ENCODE measurements at places on chromosomes 2 and 18.

DNA sequence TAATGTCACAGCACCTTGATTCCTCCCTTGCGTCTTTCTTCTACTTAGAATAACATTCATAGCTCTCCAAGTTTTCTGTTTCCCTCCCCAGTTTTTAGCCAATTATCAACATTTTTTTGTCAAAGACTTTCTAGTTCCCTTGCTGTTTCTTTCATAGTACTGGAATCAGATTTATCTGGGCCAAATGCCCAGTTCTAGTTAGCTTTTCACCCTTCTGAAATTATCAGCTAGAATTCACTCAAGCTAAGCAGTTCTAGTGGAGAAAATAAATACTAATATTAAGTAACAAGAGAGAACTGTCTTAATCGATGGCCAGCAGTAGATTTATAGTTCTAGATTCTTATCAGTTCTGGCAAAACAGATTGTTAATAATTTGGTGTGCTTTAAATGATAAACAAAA lies 36.2 kb downstream of the EFEMP1 start:
- DNase-seq = no peak

- DNase-seq = no peak
These were observed 663 bp downstream of the TRIM54 start for GRCh38 chr2:27282892-27283291.

DNA sequence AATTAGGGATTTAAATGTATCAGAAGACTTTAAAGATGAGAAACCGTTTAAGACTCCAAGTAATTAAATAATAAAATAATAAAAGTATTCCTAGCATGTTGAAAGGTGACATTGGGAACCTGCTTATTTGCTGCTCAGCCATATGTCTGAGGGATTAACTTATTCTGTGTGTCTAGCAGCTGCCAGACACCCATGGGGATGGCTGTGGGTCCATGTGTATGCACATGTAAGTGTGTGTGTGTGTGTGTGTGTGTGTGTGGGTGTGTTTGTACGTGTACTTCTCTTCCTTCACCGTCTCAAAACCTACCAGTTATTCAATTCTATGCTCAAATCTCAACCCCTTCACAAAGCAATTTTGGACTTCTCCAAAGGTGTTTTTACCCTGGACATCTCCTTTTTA lies 124.5 kb downstream of the SETBP1 start:
- DNase-seq = no peak

DNA sequence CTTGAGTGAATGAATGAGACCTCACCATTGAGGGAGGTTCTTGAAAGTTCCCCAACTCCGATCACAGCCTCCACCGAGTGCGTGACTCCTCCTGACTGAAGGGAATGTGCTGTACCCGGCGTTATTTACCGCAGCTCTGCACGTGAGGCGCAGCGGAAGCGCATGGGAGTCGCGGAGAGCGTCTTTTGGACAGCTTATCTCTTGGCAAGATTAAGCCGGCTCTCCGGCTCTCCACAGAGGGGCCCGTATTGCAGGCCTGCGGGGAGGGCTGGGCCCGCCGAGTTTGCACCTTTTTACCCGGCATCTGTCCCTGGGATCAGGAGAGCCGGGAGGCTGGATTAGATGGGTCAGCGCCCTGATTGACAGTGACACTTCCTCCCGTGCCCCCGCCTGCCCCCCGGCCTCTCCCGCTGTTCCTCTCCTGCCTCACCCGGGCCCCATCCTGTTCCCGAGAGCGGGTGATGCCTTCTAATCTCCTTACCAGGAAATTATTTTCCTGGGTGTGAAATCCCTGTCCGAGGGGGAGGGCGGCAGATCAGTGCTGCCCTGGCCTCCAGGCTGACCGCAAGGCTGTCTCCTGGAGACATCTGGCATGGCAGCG lies 176.3 kb downstream of the INHBB start:
- no peak for DNase-seq

DNA sequence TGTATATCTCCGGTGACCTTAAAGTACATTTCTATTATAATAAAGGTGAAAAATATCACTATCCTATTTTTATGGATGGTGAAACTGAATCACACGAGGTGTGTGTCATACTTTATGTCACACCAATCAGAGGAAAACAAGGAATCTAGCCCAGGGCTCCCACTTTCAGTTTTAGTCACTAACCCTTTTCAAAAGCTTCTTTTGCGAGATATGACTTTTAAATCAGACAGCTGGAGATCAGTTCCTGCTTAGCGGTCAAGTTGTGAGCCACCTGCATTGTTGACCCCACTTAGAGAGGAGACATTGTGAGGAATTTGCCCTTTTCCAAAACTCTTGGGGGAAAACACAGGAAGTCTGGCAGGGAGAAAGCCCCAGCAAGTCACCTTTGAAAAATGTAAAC lies 70.5 kb downstream of the CPS1 start:
- DNase-seq = no peak

- no peak for DNase-seq
These were observed 5.5 kb downstream of the FZD5 start for GRCh38 chr2:207764096-207764630.

DNA sequence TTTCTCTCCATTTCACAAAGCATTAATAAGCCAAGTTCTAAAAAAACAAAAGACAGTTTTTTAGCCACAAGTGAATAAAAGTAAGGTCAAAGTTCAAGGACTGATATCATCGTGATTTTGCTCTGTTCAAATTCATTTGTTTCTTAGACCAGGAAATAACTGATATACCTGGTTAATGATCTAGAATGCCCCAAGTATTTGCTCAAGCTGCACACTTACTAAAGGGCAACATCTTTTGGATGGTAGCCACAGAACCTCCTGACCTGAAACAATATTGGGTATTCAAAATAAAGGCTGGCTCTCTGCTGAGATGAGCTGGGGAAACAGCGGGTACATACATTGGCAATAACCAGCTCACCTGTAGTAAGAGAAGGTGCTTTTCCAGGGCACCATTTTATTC lies 314.7 kb upstream of the LYPD1 start:
- DNase-seq = no peak

DNA sequence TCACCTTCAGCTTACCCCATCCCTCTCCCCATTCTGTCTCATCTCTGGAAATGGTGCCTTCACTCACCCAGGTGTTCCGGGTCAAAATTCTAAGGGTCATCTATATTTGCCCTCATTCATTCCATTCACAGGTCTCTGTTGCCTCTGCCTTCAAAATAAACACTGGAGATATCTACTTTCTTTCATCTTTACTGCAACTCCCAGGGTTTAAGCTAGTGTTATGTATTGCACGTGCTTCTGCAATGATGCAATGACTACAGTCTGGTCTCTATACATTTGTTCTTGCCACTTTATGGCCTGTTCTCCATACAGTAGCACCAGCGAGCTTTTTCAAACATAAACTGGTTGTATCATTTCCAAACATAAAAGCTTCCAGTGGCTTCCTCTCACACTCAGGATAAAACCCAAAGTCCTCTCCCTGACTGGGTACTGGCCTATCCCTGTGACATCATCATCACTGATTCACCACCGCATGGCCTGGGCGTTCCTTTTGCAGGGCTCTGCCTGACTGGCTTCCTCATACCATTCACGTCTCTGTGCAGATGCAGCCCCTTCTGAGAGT lies 14.3 kb downstream of the DSG2 start:
- DNase-seq = no peak

GRCh38 chr18:67508146-67508545 lies 8.4 kb downstream of the DSEL start:
- no peak for DNase-seq

DNA sequence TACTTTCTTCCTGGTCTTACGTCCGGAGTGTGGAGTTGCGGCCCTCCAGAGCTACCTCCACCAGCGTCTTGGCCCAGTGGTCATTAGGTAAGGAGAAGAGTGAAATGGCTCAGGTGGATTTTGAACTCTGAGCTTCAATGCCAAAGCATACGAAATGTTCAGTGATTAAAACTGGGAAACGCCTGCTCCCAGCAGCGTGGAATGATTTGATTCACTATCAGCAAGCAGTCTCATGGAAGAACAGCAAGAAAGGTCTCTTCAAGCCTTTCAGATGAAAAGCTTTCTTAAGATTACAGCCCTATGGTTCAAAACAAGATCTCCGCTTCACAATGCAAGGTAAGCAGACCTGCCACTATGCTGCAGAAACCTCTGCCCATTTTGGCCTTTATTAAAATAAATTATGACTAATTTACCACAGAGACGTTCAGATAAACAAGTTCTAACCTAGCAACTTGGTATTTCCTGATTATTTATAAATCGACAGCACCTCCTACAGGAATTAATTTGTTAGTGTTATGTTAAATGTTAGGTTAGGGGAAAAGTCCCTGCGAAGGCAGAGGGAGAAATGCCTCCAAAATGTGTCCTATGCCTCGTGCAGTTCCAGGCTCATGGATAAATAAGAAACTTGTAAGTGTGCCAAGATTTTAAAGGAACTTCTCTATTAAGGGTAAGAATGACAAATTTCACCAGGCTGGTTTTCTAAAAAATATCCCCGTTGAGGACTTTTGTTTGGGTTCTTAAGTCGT lies 10.1 kb downstream of the SP9 start:
- no peak for DNase-seq

GRCh38 chr18:497688-498087 lies 2.8 kb downstream of the COLEC12 start:
- DNase-seq = no peak

- no peak for DNase-seq
These were observed 60.6 kb downstream of the CCDC74A start for GRCh38 chr2:131588152-131588873.

GRCh38 chr2:101402630-101403029 lies 15.3 kb upstream of the CREG2 start:
- no peak for DNase-seq

- no peak for DNase-seq
These were observed 9.2 kb downstream of the LRRFIP1 start for GRCh38 chr2:237636578-237636977.

DNA sequence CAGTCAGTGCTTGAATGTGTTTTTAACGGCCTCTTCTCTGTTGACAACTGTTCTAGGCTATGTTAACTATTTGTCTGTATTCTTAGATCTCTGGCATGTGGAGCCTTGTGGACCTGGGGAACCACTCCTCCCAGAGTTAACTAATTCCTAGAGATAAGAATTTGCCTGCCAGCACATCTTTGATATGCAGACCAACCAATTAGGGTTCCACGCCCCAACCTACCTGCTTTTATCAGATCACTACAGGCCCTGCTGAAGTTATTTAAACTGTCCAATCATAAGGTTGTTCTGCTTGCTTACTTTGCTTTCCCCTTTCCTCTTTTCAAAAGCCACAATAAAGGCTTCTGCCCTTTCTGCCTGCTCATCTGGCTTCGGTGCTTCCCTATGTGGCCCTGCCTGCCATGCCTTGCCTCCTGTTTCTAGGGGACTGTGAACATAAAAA lies 8.5 kb upstream of the CYBRD1 start:
- DNase-seq = no peak

DNA sequence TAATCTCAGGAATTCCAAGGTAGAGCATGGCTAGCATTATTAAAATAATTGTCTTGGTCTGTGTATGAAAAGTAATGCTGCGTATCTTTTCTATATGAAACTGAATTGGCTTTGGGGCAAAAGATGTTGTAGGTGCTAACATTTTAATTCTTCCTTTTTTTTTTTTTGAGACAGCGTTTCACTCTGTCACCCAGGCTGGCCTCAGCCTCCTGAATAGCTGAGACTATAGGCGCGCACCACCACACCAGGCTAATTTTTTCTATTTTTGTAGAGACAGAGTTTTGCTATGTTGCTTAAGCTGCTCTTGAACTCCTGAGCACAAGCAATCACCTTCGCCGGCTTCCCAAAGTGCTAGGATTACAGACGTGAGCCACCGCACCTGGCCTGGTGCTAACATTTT lies 172.6 kb upstream of the STON1 start:
- DNase-seq = no peak

All from HEK293T (cell line).